Activated CD4-positive, alpha-beta memory T cell treated with anti-CD3 and anti-CD28 coated beads, Interleukin-2, amount 10 ng/mL, durations not matched to agents 7 days and 5 days (primary cell): ENCODE measurements at places on chromosomes 13 and 19. TPM values are rescaled to one million over a fixed set of nuclear protein-coding genes. Genes with fewer than 3 reads are reported as not detected.

DNA sequence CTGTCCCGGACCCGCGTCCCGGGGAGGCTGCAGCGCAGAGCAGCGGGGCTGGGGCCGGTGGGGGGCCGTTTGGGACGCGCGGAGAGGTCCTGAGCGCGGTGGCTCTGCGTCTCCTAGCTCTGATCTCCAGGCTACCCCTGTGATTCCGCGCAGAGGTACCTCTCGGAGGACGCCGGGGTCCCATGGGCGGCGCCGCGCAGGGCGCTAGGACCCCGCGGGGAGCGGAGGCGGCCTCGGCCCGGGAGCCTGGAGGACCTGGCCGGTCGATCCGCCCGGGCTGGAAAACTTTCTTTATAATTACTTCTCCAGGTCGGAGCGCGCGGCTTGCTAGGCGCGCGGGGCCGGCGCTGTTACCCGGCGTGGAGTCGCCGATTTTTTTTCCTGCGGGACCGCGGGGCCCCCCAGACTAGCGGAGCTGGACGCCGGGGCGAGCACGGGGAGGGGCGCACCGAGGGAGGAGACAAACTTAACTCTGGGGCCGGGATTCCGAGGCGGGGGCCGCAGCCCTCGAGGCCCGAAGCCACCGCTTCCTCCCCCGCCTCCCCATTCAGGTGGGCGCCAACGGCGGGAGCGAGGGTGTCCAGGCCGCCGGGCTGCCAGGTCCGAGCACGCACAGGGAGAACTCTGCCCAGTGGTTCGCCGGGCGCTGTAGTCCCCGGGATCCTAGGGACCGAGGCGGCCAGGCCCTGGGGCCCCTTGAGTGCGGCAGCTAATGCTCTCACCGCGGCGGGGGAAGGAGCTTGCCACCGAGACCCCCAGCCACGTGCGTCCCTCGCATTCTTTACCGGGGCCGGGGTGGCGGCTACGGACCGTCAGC, 848 bp upstream of the CEBPA start:
- no peaks in the 10 kb centered on the region for H3K36me3 ChIP-seq
- no peak overlapping the region for H3K4me3 ChIP-seq
- H3K27me3 ChIP-seq: peaks cover 45% of the 10 kb centered on the region
- no peak overlapping the region for H3K27ac ChIP-seq
- DNase-seq: no peak
- peaks cover 2% of the 10 kb centered on the region for H3K4me1 ChIP-seq

Gene NECTIN2
- 0.25 TPM for total RNA-seq

DNA sequence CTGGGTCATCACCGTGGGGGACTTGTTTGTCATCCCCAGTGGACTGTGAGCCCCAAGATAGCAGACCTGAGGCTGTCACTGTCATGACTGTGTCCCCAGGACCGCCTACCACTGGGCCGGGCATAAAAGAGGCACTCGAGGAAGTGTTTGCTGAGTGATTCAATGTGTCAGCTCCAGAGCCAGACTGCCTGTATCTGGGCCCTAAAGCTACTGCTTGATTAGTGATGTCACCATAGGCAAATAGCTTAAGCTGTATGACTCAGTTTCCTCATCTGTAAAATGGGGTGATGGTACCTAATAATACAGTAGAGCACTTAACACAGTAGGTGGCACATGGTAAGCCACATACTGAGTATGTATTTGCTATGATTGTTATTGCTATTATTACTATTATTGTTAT, 11.2 kb upstream of the CEACAM19 start:
- no peak for DNase-seq
- H3K4me3 ChIP-seq: no peak overlapping the region
- H3K36me3 ChIP-seq: no peaks in the 10 kb centered on the region
- no peak overlapping the region for H3K27ac ChIP-seq
- H3K4me1 ChIP-seq: no peaks in the 10 kb centered on the region

- H3K27ac ChIP-seq: peak overlapping the region; percentile 93
- H3K36me3 ChIP-seq: peaks cover 21% of the 10 kb centered on the region
- peaks cover 41% of the 10 kb centered on the region for H3K4me1 ChIP-seq
- DNase-seq: no peak
These were observed 1.8 kb upstream of the ATP11A start for GRCh38 chr13:112687836-112688559.

Gene KLHL26
- total RNA-seq: 11.0 TPM
